Liver (tissue), 10 donors: ENCODE measurements at places on chromosomes 6 and 20.

GRCh38 chr20:62285151-62285550 lies 17.6 kb upstream of the ADRM1 start:
- no peak for DNase-seq
- H3K4me3 ChIP-seq: no peak overlapping the region
- peaks cover 33% of the 10 kb centered on the region for H3K36me3 ChIP-seq
- no peaks in the 10 kb centered on the region for H3K4me1 ChIP-seq
- H3K27ac ChIP-seq: peak overlapping the region; percentile 54

DNA sequence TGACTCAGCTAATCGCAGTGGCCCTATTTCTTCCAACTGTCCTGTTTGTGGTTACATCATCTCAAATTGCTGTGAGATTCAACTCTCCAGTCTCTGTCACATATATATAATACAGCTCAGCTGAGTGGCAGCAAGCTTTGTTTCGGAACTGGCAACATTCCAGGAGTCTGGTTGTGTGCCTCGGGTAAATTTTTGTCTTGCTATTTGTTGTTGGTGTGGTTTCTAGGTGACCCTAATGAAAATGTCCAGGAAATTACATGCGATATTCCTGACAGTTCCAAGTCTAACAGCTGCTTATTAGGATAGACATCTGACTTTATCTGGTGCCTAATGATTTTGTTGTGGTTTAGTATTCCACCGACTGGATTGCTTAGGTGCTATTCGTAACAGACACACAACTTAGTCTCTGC lies 581.8 kb downstream of the CD109 start:
- DNase-seq: no peak
- H3K4me3 ChIP-seq: no peak overlapping the region
- no peaks in the 10 kb centered on the region for H3K4me1 ChIP-seq
- no peaks in the 10 kb centered on the region for H3K27me3 ChIP-seq
- no peaks in the 10 kb centered on the region for H3K36me3 ChIP-seq
- no peak overlapping the region for H3K27ac ChIP-seq

DNA sequence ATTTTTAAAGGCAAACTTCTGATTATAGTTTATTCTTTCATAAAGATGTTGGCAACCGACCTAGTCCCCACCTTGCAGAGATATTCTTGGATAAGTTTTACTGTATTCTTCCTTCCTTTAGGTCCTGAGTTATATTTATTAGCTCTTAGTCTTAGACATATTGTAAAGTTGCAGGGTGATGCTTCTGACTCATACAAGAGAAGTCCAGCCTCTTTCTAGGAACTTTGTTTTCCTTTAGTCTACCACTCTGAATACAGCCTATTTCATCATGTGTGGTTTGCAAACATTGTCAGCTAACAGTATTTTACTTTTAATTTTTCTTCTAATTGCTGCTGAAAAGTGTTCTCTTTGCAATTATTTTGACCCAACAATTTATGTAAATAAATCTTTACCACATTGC lies 686.7 kb downstream of the COL12A1 start:
- no peaks in the 10 kb centered on the region for H3K36me3 ChIP-seq
- H3K4me1 ChIP-seq: no peaks in the 10 kb centered on the region
- no peaks in the 10 kb centered on the region for H3K27me3 ChIP-seq
- no peak overlapping the region for H3K27ac ChIP-seq

DNA sequence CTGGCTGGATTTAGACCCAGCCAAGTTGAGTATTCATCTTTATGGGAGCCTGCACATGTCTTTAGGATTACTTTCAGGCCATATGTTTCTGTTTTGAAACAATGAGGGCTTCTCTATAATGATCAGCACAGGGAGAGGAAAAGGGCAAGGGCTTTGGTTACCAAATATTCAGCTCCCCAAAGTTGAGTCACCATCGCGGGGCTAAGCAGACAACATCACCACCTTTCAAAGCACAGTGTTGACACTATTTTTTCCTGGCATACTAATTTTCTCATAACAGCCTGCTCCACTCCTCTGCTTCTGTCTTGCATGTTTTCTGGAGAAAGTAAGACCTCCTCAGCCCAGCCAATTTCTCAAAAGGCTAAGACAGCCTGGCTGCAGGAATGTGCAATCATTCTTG lies 4.9 kb downstream of the SCML4 start:
- no peaks in the 10 kb centered on the region for H3K27me3 ChIP-seq
- peaks cover 36% of the 10 kb centered on the region for H3K4me1 ChIP-seq
- no peak for DNase-seq
- peak overlapping the region; percentile 67 for H3K27ac ChIP-seq

GRCh38 chr6:111550953-111551352 lies 54.7 kb downstream of the TRAF3IP2 start:
- H3K36me3 ChIP-seq: no peaks in the 10 kb centered on the region
- peaks cover 10% of the 10 kb centered on the region for H3K4me1 ChIP-seq
- no peak overlapping the region for H3K27ac ChIP-seq
- DNase-seq: no peak
- H3K27me3 ChIP-seq: no peaks in the 10 kb centered on the region

- peaks cover 19% of the 10 kb centered on the region for H3K4me1 ChIP-seq
- no peak within 1 kb of the TSS for H3K27ac ChIP-seq
- H3K27me3 ChIP-seq: peaks cover 3% of the 10 kb centered on the region
- H3K36me3 ChIP-seq: no peaks in the 10 kb centered on the region
- no peak within 1 kb of the TSS for H3K4me3 ChIP-seq
These were observed at the start of gene CNR1 for GRCh38 chr6:88165844-88166492. Gene CNR1 (minus strand): TSS chr6:88166347. CDS start chr6:88145274, 21,073 bp downstream.

DNA sequence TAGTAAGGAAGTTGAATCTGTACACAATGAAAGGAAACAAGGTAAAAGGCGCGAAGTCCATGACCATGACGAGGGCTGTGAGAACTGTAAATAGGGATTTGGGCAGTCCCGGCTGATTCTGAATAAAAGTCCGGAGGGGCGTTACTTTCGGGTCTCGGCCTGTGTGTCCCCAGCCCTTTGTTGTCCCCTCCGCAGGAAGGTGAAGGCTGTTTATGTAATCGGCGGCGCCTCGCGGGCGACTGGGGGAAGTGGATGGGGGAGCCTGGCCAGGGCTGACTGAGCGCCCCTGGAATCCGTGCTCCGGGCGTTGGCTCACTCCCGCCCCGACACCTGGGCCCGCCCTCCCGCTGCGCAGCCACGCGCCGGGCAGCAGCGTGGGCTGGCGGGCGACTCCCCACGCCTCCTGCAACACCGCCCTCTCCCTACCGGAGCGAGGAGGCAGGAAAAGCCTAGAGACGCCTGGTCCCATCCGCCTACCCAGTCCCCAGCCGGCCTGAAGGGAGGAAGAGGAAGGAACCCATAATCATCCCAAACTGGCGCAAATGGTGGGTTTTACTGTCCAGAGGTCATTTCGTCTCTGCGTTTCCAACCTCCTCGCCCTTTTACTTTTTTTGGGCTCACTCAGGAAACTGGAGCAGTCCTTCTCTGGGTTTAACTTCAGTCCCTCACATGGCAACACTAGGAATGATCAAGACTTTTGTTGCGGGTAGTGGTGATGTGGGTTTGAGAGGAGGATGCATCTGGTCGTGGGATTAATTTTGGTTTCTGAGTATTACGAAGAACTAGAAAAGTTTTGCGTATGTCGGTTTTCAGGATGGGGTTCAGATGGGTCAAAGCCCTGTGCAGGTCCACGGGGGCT lies 12.1 kb downstream of the TRIM31 start:
- H3K36me3 ChIP-seq: no peaks in the 10 kb centered on the region
- DNase-seq: no peak
- H3K4me3 ChIP-seq: peak overlapping the region; percentile 42
- H3K27ac ChIP-seq: no peak overlapping the region
- peaks cover 36% of the 10 kb centered on the region for H3K4me1 ChIP-seq
